ENCODE measurements at places on chromosomes 7 and 10. TPM values are rescaled to one million over a fixed set of nuclear protein-coding genes. Genes with fewer than 3 reads are reported as not detected.

ADAM22 gene
- total RNA-seq: 42.2 TPM

CARD11 gene
- 1.6 TPM for total RNA-seq

ASZ1 gene
- not detected for total RNA-seq

ARHGAP22 gene
- 7.0 TPM for total RNA-seq

BCCIP gene
- 63.5 TPM for total RNA-seq

SPDYE6 gene
- not detected for total RNA-seq

ZNF117 gene
- 52.7 TPM for total RNA-seq

ERV3-1 gene
- 49.9 TPM for total RNA-seq

UNCX gene
- 1.3 TPM for total RNA-seq
